ENCODE measurements at places on chromosomes 16 and 17.

GRCh38 chr16:30342751-30343490, 12.2 kb downstream of the CD2BP2 start:
- DNase-seq, result no peak

- DNase-seq, result peak; percentile 63
These were observed 1.6 kb upstream of the PPP1R9B start for GRCh38 chr17:50151937-50152547.

DNA sequence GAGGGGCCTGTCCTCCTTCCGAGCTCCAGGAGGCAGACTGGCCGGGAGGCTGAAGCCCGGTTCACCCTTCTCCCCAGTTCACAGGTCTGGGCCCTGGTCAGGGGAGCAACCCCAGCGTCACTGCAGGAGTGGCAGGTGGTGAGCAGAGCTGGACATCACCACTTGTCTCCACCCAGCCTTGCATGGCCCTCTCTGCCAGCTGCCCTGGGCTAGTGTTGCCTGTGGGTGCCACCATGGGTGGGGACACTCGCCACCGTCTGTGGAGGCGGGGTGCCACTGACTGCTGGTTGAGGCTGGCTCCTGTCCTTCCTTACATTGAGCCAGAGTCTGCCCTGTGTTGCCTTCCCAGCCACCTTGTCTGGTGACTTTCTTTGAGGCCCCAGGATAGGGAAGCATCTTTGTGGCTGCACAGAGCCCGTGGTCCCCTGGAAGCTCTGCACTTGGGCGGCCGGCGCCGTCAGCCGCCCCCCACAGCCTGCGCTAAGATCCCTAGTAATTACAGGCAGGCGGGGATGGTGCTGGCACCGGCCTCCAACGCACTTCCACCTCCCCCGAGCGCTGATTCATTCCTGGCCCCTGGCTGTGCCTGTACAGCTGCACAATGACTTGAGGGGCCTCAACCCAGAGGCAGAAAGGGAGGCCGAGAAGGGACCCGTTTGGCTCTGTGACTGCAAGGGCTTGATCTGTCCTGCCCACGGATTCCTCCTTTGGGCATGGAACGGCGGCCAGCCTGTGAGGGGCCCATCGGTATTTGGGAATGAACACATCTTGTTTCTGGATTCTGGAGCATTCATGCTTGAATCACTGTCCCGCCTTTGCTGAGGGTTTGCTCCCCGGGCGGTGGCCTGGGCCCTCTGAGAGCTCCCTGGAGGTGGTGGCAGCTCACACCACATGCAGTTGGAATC, 5.2 kb downstream of the BAIAP2 start:
- peak; percentile 20 for DNase-seq

- no peak for DNase-seq
These were observed 17.1 kb downstream of the ST6GALNAC1 start for GRCh38 chr17:76626442-76626841.

GRCh38 chr17:4365628-4366326, 698 bp downstream of the UBE2G1 start:
- peak; percentile 42 for DNase-seq

DNA sequence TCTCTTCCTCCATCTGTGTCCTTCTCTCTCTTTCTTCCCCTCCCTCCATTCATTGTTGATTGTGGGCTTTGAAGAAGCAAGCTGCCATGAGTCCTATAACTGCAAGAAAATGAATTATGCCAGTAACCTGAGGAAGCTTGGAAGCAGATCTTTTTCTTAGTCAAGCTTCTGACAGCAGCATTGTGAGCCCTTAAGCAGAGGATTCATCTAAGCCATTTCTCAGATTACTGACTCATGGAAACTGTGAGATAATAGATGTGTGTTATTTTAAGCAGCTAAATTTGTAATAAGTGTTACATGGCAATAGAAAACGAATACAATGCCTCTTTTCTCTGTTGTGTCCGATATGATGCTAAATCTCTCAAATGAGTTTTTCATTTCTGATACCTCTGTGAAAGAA, 1109.7 kb downstream of the CDH11 start:
- DNase-seq, result no peak

DNA sequence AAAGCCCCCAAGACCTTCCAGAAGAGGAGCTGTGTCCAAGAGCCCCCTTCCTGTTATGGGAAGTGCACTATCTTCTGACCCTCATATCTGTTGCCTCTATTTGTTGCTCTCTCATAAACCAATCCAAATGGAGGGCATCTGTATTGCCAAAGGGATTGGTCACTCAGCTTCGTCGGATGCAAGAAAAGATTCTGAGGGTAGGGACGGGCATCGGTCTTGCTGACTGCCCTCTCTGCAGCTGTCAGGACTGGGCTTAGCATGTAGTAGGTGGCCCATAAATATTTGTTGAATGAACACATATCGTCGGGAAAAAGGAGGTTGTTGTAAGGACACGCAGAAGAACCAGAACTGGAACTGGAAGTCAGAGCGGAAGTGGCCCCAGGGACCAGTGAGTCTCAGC, 44.1 kb downstream of the CCDC42 start:
- no peak for DNase-seq

GRCh38 chr17:80826346-80826954, 165.2 kb upstream of the CHMP6 start:
- DNase-seq, result no peak

GRCh38 chr17:51608251-51608933, 348.0 kb downstream of the UTP18 start:
- DNase-seq, result no peak

DNA sequence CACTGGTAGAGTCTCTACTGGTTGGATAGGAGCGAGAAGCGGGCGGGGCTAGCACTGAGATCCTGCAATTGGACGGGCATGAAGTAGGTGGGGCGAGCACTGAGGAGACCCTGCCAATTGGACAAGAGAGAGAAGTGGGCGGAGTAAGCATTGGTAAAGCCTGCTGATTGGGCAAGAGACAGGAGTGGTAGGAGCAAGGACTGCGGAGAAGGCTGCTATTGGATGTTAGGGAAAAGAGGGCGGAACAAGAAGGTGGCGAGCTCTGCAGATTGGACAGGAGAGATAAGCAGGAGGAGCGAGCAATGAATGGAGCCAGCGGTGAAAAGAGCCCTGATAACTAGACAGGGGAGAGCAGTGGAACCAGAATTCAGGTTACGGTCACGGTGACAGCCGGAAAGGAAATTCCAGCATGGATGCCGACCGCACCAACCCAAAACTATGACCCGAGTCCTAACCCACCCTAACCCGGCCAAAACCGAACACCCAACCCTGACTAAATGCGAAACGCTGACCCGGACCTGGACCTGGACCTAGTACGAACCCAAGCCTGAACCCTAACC, 4.8 kb downstream of the SCGB1C2 start:
- DNase-seq, result no peak

DNA sequence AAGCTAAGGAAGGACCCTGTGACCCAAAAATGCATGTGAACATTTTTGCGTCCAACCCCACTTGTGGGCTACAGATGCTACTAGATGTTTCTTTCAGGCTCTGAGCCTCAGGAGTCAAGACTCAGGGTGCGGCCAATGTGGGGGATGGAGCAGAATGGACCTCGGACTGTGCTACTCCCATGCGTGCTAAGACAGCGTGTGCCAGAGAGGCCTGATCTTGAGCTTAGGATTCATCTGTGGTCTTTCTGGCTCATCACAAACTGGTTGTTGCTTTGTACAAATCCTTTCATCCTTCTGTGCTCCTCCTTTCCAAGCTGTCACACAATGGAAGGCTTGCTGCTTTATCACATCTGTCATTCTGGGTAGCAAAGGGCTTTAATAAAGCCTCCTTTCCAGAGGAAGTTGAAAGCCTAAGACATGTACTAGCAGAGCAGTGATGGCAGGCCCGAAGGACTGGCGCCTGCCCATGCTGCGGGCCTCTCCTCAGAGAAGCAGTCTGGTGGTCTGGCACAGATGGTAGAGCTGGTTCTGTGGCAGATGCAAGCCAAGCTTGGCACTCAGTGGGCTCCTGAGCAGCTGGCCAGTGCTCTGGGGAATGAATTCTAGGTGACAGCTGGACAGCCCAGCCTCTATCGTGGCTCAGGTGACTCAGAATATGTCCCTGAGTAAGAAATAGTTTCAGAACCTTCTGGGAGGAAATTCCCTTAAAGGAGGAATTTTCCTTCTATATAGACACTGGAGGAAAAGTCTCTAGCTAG, 27.8 kb downstream of the COG4 start:
- DNase-seq, result no peak

- DNase-seq, result no peak
These were observed 7.4 kb upstream of the SCIMP start for GRCh38 chr17:5241861-5242671.

DNA sequence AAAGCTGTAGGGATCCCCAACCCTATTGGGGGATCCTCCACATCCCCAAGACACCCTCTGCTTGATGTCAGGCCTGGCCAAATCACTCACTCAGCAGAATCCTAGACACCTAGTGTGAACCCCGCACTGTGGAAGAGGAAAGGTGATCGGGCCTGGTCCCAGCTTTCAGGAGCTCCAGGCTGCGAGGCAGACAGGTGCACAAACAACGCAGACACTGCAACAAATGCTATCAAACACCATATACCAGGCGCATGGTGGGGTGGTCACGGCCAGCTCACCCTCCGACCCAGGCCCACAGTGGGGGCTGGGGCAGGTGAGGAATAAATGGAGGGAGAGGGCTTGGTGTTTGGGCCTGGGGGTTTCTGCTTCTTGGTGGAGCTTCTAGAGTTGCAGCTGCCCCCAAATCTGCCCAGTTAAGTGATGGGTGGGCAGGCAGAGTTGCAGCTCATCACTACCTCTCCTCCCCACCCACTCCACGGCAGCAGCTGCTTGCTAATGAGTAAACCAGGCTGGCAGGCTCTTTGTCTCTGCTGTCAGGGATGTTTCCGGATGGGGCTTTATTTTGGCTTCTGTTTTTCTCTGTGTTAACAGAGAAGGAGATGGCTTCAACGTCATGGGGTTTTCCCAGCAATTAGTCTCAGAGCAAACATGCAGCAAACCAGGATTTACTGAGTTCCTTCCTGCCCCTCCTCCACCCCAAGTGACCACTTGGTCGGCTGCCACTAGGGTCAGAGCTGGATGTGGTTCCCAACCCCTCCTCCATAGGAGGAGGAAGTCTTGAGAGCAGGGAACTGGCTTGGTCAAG, 46.6 kb downstream of the PECAM1 start:
- no peak for DNase-seq

- DNase-seq, result no peak
These were observed 643 bp upstream of the HOXB3 start for GRCh38 chr17:48590607-48591161.

DNA sequence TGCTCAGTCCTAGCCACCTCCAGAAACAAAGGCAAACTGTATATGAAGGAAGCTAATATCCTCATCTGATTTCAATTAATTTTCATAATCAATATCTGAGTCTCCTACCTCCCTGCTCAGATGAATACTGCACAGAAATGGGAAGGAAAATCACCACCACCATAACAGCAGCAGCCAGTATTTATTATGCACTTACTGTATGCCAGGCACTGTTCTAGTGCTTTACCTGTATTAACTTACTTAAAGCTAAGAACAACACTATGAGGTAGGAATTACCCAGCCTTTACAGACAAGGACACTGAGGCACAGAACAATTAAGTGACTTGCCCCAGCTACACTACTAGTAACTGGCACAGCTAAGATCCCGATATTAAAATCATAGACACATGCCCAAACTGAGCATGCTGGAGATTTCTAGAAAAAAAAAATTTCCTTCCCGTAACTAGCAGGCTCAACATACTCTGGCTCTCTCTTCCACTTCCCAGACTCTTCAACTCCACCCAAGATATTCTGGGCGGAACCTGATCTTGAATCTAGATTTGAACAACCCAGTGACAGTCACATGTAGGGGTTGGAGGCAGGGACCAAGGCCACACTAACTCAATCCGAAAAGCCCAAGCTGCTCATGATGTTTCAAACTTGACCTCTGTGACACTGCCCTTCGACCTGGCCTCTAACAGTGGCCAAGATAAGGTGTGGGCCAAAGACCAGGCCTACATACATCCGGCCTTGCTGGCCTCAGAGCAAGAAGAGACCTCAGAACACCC, 3.9 kb downstream of the TRIM25 start:
- DNase-seq, result no peak

DNA sequence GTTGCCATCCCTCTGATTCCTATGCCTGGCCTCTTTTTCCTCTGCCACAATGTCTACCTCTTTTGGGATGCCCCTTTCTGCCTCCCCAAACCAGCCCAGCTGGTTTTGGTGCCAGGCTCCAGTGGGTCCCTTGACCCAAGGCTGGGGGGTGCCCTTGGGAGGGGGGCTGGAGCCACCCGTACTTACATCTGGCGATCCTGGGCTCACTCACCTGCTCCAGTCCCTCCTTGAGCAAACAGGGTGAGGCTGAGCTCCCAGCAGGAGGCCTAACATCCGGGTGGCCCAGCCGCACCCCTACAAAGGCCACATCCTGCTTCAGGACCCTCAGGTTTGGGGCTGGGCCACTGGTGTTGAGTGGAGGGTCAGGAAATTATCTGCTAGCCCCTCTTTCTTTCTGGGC, 1.2 kb downstream of the ERN2 start:
- DNase-seq, result no peak

GRCh38 chr17:65742403-65743307, 181.2 kb upstream of the AXIN2 start:
- no peak for DNase-seq

GRCh38 chr17:75980188-75981018, 1.4 kb downstream of the TEN1 start:
- DNase-seq, result no peak

GRCh38 chr17:18105027-18105426, 3.5 kb upstream of the MYO15A start:
- DNase-seq, result no peak

DNA sequence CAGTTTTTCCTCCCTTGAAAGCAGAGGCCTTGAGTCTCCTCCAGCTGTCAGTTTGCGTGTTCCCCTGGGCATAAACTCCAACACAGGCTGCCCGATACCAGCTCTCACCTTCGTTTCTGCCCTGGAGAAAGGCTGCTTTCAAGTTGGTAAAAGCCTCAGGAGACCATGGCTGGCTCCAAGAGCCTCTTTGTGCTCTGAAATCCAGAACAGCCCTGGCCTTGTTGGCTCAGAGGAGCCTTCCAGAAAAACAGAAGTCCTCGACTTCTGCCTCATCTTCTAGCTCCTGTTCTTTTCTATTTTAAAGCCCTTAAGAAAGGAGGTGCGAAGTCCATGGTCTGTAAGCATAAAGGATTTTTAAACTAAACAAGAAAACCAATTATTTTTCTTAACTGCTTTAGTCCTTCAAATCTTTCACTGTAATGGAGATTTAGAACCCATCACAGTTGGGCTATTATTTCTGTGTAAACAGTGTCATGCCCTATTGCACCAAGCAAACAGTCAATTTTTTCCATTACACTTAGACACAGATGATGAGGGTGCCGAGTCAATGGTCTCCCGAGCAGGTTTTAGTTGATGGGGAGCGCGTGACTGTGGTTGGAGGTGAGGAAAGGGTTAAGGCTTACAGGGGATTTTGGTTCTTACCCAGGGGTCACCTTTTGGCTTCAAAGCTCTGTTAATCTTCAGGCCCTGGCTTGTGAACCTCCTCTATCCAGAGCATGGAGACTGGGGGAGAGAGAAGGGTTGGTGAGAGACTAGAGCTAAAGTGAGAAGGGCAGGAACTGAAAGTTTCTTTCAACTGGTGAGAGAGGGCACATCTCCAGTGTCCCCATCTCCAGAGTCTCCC, 212.8 kb downstream of the MSI2 start:
- DNase-seq, result no peak

- DNase-seq, result no peak
These were observed 526 bp upstream of the BORCS6 start for GRCh38 chr17:8190506-8190905.
